NCI-H2171 treated with DMSO at 0.1 percent for 48 hours (cell line): ENCODE measurements at places on chromosomes 4 and X.
A peak's percentile ranks its signal among the peaks of the same experiment; 100 is the strongest.

DNA sequence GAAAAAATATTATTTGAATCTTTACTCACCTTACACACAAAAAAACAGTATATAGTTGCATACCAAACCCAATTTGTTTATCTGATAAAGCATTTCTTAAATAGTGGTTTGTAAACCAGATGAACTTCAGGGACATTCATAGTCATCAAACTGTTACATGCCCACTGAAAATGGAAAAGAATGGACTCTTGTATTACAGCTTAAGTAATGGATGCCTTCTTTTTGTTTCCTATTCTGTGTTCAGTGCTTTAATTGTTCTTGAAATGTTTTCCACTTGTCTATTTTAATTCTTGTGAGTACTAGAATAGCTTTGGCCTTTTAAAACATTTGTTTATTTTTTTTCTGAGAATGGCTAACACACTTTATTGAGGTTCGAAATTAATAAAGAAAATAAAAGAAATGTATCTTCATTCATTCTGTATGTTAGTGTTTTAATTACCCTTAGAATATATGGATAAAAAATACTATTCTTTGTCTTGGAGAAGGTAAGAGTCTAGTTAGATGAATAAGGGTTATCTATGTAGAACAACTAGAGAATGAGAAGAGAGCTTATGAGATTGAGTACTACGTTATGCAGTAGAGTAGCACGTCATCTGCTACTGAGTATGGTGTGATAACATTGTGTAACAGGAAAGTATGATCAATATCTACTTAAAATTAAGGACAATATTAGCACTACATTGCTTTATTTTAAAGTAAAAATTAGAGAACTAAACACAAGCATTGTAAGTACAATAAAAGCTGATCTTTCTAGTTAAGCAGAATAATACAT is 9.9 kb downstream of the CPEB2 start:
- DNase-seq = no peak

- DNase-seq = no peak
Measured at GRCh38 chr4:10495651-10496050, 38.4 kb upstream of the ZNF518B start.

DNA sequence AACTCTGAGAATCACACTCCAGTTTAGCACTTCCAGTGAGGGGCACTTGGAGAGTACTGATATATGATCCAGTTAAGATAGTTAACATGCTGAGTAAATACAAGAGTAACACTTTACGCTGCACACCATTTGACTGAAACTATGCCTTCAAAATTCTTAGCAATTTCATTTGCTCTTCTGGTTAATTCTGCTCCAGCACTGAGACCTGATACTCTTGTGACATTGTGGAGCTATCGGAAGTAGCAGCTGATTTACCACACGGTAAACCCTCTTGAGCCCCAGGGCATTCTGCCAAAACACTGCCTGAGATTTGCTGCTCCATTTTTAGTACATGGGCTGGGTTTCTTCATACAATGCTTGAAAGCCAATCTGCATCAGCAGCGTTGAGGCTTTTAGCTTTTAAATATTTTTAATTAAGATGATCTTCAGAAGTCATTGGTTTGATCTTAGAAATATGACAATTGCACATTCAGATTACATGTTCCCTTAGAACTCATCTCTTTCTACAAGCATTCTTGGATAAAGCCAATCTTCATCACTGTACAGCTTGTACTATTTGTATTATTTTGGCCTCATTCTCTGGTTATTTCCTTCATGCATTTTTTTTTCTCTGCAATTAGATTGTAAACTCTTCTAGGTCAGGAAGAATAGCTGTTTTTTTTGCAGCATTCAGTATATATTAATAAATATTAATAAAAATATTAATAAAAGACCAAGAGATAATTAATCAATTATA is 67.8 kb upstream of the ETNPPL start:
- DNase-seq = peak; percentile 82

DNA sequence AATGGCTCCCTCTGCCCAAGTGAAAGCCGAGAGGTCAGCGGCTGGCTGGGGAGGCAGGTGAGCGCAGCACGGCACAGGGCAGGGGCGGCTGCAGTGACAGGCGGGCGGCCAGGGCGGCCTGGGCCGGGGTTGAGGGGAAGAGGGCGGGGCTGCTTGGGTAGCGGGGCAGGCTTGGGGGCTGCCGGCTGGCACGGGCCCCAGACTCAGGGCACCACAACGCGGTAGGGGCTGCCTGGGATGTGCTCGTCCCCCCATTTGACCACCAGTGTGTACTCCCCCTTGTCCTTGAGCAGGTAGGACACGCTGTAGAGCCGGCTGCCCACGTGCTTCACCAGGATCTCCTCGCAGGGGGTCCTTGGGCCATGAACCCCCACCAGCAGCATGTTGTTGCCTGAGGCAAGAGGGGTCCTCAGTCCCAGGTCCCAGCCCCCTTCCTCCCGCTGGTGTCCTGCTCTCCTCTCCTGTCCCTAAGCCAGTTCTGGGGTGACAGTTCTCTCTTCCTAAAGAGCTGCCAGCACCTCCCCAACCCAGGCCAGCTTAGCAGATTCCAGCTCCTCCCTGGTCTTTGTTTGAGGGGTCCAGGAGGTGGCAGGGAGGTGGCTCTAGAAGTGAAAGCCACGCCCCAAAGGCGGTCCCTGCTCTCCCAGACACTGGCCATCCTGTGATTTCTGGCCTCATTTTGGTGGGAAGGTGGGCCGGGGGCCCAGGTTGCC is 25.6 kb downstream of the FLNA start:
- DNase-seq = no peak

DNA sequence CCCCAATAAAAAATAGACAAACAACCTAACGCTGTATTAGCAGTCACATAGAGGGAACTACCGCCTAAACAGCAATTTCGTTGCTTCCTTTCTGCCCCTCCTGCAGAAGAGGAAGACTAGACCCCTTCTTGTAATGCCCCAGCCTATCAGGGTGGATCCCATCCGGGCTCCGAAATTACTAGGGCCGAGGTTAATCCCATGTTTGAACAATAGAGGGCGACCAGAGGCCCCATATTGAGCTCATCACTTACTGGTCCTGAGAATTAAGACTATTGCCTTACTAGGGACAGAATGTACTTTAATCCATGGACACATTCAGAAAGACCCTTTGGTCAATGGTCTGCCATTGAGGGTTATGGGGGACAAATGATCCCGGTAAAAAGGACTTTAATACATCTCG is 11.8 kb upstream of the ZNF630 start:
- peak; percentile 6 for DNase-seq

DNA sequence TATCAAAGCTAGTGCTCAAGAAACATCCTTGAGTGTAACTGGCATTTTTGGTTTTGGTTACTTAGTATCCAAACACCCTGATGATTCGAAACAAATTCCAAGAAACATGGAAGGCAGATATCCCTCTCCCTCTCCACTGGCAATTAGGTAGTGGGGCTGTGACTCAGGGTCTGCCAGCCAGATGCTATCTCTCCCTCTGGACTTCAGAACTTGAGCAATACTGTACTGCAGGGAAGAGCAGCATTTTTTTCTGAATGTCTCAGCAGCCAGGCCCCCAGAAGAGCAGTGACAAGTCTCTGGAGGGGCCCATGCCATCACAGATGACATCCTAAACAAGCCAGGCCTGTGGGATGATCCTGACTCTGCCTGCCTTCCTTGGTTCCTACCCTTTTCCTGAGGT is 37.3 kb upstream of the BCORL1 start:
- DNase-seq = no peak

- DNase-seq = no peak
Measured at GRCh38 chrX:19636980-19637379, 121.7 kb upstream of the MAP3K15 start.

- no peak for DNase-seq
Measured at GRCh38 chrX:71815121-71815905, 52.2 kb downstream of the CXorf49B start.

GRCh38 chr4:52837716-52838558 is 24.2 kb upstream of the RASL11B start:
- peak; percentile 83 for DNase-seq

DNA sequence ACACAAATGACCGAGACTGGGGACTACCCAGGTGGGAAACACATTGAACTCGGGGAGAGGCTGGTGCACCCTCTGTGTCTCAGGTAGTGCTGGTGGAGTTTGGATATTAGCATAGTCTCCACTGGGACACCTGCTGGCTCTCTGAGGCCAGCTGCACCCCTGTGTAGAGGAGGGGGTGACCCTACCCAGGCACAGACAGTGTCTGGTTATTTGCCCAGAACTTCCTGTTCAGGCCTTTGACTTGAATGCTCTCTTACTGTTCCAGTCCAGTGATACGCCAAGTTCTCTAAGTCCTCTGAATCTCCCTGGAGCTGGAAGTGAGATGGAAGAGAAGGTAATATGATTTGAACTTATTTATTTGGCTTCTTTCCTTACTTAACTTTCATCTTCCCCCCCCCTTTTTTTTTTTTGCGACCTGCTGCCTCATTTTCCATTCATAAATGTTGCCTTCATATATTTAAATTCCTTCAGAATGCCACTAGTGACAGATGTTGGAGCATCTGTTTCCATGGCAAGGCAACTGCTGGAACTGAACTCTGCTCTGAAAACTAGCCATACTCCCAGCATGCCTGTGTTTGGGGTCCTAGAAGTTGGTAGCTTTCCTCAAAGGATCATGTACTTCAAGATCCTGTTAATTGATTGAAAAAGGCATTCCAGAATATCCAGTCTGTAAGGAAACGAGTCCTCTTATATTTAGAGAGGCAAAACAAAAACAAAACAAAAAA is 76.7 kb downstream of the AASDH start:
- DNase-seq = no peak

DNA sequence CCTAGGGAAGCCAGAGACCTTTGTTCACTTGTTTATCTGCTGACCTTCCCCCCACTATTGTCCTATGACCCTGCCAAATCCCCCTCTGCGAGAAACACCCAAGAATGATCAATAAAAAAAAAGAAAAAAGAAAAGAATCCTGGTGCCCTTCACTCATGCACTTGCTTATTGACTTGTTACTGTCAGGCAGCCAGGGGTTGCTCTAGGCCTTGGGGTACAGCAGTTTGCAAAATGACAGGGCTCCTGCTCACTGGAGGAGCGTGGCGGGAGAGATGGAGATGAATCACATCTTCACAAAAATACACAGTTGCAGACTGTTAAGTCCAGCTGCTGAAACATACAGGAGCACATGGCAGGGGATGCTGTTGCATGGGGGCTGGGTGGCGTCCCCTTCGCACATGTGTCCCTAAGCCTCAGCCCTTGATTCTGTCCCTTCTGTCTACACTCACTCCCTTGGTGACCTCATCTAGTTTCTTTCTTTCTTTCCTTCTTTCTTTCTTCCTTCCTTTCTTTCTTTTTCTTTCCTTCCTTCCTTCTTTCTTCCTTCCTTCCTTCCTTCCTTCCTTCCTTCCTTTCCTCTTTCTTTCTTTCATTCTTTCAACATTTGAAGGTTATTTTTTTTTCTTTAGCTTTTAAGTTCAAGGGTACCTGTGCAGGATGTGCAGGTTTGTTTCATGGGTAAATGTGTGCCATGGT is 16.9 kb upstream of the TMEM271 start:
- DNase-seq = no peak

DNA sequence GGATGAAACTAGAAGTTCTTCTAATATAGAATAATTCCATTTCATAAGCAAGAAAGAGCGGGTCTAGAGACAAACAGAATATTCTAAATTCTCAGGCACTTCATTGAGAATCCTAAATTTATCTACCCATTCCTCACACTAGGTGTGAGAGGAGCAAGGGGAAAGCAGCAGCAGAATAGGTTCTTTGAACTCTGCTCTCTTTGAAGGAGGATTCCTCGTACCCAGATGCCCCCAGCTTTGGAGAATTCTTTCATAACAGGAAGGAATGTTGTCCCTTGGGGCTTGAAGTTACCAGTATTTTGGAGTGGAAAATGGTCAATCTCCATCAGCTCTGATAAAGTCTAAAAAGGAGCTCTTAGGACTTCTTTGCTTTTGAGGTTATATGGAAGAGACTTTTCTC is 59.7 kb upstream of the RASGEF1B start:
- no peak for DNase-seq

GRCh38 chr4:172813359-172813923 is 355.2 kb upstream of the GALNT7 start:
- no peak for DNase-seq

DNA sequence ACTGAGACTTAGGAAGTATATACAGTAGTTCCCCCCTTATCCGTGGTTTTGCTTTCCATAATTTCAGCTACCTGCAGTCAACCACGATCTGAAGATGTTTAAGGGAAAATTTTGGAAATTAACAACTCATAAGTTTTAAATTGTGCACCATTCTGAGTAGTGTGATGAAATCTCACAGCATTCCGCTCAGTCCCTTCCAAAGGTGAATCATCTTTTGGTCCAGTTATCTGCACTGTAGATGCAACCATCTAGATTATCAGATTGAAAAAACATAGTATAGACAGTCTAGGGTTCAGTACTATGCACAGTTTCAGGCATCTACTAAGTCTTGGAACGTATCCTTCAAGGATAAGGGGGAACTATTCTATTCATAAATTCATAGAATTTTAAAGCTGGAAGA is 109.0 kb downstream of the ANXA3 start:
- no peak for DNase-seq

DNA sequence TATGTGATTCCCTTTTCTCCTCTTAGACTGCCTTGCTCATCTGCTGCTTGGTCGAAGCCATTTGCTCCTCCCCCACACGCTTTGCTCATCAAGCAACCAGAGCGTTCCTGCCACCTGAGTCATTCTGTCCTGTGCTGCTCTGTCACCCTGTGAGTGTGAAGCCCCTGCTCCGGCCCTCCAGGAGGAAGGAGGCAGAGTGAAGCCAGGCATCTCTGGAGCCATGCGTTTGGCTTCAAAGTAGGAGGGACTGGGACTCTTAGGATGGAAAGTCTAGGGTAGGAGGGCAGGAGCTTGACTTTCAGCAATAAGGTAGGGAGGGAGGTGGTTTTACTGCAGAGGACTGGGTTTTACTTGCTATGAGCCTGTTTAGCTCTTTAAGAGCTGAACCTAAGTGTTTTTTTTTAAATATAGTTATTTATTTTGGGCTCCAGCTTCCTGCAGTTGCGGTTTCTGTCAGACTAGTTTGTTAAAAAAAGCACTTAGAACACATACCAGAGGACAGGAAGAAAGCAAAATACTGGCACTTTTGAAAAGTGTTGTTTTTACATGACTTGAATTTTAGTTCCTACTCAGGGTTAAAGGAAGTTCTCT is 63.6 kb downstream of the SPINK2 start:
- DNase-seq = no peak

- DNase-seq = no peak
Measured at GRCh38 chrX:10052906-10053625, 85.9 kb downstream of the CLDN34 start.

- no peak for DNase-seq
Measured at GRCh38 chrX:17495052-17495451, 120.1 kb downstream of the NHS start.

DNA sequence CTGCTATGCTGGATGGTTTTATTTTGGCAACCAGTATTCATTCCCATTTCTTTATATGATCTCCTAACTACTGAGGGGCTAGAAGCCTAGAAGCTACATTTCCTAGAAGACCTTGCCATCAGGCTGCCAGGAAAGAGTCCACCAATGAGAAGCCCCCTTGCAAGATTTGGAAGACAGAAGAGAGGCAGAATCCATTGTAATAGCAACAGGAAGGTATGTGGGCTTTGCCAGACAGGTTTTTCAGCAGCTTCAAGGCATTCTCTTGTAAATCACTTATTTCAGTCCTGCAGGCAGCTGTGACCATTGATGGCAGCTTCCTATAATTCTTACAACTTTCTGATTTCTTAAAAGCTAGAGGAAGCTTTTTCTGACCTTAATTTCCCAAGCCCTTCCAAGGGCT is 148.3 kb upstream of the NHS start:
- no peak for DNase-seq

GRCh38 chr4:41410049-41410448 is 127.9 kb upstream of the LIMCH1 start:
- no peak for DNase-seq
